ENCODE measurements at places on chromosomes 13 and 19.

GRCh38 chr13:92717857-92718256, 508.8 kb upstream of the GPC6 start:
- DNase-seq, result no peak

DNA sequence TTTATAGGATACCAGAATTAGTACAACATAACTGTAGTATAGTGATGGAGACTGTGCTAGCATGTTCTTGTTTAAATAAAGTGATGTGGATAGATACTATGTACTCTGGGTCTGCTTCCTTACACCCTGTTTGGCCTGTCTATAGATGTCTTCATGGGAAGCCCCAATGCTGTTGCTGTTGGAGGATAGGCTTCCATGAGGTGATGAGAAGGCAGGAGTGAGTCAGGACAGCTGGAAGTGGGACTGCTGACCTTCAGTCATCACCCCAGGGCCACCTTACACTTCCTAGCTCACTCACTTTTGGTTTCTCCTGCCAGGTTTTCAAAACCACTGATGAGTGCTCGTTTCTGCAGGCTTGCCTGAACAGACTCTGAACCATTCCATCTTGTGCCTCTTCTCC, 4.2 kb downstream of the KCTD4 start:
- DNase-seq, result no peak

DNA sequence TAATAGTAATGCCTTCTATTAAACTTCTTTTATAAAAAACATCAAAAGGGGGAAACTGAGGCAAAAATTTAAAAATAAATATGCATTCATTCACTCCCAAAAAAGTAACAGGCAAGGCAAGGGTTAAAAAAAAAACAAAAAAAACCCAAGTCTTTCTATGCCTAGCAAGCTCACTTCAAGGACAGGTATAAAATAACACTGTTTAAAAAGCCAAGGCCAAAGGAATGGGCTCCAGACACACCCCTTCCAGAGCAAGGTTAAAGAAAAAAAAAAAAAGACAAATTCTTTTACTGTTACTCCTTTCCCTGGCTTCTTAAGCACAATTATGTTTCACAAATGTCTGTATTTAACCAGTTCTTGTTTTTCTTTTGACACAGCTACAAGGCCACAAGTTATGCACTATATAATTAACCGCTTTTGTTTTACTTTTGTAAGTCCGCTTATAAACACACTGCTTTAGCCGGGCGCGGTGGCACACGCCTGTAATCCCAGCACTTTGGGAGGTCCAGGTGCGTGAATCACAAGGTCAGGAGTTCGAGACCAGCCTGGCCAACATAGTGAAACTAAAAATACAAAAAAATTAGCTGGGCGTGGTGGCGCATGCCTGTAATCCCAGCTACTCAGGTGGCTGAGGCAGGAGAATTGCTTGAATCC, 3.6 kb downstream of the SIGLEC11 start:
- DNase-seq, result no peak

- no peak for DNase-seq
Measured at GRCh38 chr19:9936326-9937000, at the start of gene OLFM2. Gene OLFM2 (minus strand): TSS chr19:9936515. CDS start chr19:9936366, 149 bp downstream.

- DNase-seq, result peak; percentile 79
Measured at GRCh38 chr19:56671613-56671994, at the start of gene ZNF835. Gene ZNF835 (minus strand): TSS chr19:56671757. CDS start chr19:56665198, 6,559 bp downstream.

GRCh38 chr13:109698779-109699178, 87.6 kb downstream of the IRS2 start:
- DNase-seq, result no peak

GRCh38 chr19:31342926-31343325, 6.3 kb downstream of the TSHZ3 start:
- no peak for DNase-seq

- no peak for DNase-seq
Measured at GRCh38 chr13:72386138-72386684, 341.2 kb downstream of the MZT1 start.

- no peak for DNase-seq
Measured at GRCh38 chr13:37450276-37450675, 148.3 kb downstream of the POSTN start.

DNA sequence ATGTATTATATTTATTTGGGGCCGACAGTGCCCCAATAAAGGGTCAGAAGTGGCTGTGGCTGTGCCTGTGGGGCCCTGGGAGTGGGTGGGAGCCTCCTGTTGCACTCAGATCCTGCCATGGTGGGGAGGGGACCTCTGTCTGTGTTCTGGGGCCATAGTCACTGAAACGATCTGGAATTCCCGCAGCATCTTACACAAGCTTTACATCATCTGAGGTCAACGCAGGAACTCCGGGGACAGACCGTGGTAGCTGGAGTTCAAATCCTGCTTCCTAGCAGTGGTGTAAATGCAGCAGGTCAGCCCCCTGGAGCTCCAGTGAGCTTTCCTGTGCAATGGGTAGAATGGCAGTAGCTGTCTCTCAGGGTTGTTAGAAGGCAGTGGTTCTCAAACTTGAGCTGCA, 3.9 kb upstream of the SCN1B start:
- DNase-seq, result no peak

GRCh38 chr13:44710576-44710975, 134.4 kb upstream of the TSC22D1 start:
- no peak for DNase-seq

- no peak for DNase-seq
Measured at GRCh38 chr19:42121656-42122069, 10.6 kb downstream of the POU2F2 start.

- no peak for DNase-seq
Measured at GRCh38 chr19:41977916-41978315, 16.1 kb downstream of the ATP1A3 start.

DNA sequence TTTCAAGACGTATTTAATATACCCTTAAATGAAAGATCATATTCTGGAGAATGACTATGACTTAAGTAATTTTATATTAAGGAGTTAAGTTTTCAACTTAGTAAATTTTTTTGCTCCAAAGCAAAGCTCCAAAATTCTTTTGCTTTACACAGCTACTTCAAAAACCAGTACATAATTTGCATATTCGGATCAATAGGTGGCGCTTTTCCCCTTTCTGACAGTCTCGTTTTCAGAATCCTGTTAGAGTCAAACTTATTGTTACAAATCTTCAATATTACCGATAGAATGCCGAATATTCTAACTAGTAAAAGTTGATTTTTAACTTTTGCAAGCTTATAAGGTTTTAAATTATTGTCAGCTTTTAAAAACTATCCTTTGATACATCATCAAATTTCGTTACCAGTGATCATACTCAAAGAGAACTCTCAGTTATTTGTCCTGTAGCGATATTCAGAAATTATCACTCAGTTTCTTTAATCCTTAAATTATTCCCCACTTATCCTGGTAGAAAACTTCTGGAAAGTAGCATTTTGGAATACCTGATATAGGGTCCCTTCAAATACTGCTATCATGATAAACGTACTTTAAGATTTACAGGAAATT, 852.7 kb upstream of the KLHL1 start:
- peak; percentile 53 for DNase-seq

DNA sequence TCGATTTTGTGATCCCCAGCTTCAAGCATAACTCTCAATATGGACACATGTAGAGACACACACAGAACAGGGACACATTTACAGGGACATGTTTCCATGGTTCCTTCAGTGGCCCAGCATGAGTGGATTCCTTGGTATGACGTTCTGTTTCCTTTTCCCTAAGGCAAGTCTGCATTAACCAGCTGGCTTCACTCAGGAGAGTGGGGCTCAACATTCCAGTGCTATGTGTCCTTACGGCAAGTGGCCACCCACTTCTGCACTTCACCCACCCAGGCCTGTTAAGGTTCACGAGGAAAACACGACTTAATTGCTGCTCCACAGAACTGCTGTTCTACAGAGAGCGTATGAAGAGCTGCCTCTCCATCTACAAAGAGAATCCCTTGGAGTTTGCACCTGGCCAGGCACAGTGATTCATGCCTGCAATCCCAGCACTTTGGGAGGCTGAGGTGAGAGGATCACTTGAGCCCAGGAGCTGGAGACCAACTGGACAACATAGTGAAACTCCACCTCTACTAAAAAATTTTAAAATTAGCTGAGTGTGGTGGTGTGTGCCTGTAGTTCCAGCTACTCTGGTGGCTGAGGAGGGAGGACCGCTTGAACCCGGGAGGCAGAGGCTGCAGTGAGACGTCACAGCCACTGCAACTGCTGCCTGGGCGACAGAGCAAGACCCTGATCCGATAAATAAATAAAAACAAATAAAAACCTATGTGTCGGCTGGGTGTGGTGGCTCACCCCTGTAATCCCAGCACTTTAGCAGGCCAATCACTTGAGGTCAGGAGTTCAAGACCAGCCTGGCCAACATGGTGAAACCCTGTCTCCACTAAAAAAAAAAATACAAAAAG, 32.5 kb downstream of the BRD4 start:
- no peak for DNase-seq

DNA sequence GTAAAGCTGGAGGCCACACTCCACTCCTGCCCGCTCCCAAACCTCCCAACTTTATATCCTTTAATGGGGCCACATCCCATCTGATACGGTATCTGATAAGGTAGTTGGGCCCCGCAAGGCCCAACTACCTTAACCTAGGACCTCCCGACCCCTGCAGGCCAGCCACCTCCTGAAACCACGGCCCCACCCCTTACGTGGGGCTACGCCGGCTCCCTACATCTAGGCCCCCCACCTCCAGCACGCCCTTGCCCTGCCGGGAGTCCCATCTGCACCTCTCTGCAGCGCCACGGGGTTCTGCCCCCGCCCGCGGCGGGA, 2.2 kb downstream of the IGFLR1 start:
- no peak for DNase-seq

DNA sequence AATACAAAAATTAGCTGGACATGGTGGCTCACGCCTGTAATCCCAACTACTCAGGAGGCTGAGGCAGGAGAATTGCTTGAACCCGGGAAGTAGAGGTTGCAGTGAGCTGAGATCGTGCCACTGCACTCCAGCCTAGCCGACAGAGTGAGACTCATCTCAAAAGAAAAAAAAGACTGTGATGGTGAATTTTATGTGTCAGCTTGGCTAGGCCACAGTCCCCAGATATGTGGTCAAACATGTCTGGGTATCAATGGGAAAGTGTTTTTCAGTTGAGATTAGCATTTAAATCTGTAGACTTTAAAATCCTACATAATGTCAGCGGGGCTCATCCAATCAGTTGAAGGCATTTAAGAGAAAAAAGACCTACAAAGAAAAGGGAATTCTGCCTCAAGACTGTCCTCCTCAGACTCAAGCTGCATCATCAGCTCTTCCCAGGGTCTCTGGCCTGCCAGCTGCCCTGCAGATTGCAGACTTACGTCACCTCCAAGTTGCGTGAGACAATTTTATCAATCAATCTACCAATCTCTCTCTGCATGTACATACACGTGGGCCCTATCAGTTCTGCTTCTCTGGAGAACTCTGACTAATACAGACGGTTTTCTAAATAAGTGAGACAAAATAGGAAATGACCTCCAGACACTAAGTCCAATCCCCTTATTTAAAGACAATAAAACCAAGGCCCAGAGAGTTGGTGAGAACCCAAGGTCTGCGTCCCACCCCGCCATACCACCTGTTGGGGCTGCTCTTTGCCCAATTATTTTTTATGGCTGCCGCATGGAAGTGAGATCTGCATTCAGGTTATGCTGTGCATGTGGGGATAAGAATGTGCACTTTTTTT, 99.2 kb downstream of the ABCC4 start:
- DNase-seq, result peak; percentile 51

DNA sequence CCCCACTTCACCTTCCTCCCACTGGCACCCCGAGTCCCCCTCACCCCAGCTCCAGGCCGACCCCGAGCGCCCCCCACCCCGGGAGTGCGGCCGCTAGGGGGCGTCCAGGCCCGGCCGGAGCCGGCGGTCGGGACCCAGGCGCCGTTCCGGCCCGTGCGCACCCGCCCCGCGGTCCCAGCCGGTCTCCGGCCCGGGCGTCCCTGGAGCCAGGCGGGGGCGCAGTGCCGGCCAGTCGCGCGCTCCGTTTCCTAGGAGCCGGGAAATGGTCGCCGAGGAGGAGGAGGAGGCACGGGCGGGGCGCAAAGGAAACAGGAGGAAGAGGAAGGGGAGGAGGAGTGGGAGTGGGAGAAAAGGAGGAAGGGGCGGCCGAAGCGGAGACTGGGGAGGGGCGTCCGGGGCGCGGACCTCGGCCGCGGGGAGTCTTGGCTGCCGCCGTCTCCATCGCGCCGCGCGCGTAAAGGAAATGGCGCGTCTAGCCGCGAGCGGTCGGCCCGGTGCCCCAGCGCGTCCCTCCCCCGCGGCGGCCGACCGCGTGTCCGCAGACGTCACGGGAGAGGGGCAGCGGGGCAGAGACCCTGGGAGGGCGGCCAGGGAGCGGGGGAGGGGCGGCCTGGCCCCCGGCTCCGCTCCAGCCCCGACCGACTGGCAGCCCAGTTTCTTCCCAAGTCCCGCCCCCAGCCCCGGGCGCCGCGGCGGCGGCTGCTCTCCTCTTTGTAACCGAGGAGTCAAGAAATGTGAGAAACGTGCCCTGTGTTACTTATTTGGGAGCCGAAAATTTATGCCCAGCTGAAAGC, 1.1 kb upstream of the KCTD15 start:
- DNase-seq, result peak; percentile 89

GRCh38 chr13:22461854-22462490, 718.8 kb upstream of the SGCG start:
- no peak for DNase-seq

DNA sequence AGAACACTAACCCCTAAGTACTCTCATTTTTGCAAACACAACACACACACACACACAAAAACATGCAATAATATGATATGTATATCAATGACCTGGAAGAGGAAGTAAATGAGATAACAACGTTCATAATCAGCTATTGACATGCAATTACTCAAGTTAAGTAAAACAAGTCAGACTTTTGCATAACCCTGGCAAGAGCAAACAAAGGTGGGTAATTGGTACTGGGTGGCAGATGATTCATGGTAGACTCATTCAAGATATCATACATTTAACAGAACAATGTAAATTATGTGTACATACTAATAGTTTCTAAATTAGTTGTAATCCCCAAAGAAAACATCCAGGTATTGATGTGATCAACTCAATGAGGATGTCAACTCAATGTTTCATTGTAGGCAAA, 508.8 kb downstream of the DACH1 start:
- no peak for DNase-seq

DNA sequence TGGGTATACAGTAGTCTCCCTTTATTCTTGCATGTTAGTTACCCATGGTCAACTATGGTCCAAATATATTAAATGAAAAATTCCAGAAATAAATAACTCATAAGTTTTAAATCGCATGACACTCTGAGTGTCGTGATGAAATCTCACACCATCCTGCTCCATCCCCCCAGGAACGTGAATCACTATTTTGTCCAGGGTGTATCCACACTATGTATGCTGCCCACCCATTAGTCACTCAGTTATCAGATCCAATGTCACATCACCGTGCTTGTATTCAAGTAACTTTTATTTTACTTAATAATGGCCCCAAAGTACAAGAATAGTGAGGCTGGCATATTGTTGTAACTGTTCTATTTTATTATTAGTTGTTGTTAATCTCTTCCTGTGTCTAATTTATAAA, 115.8 kb upstream of the SERP2 start:
- DNase-seq, result no peak

- DNase-seq, result no peak
Measured at GRCh38 chr13:95573221-95573620, 20.7 kb downstream of the CLDN10 start.

GRCh38 chr19:16655727-16656126, 4.2 kb downstream of the SMIM7 start:
- no peak for DNase-seq

All from SK-N-DZ (cell line).